GM04504 (cell line): ENCODE measurements at places on chromosomes 6 and 20.
A peak's percentile ranks its signal among the peaks of the same experiment; 100 is the strongest.

DNA sequence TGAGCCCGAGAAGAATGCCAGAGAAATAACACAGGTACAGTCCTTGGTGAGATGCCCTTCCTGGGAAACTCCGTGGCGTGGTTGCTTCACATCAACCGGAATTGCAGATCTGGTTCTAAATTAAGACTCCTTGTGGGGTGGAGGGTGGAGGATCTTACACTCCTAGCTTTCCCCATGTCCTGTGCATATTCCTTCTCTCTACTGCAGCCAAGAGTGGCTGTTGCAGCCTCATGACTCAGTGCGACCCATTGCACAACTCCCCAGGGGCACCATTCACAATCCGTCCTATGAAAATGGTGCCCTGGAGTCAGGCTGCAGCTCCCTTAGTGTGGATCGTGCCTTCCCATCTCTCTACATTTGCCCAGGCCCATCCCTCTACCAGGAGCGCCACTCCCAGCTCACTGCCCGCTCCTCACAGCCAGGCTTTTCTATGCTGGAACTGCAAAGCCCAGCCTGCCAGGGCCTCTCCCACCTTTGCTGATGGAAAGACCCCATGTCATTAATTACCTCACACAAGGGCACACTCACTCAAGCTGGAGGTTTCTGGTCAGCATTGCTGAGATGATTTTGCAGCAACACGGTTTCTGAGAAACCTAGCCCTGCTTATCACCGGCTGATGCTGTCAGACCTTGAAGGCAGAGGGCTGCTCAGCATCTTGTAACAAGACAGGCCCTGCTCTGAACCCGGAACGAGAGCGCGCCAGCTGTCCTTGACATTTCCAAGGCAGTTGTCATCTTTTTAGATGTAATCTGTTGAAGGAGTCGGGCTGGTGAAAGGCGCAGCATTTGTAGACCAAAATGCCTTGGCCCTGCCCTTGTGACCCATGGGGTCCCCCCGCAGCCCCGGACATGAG is 39.7 kb downstream of the SIRPA start:
- peak; percentile 88 for DNase-seq

- no peak for DNase-seq
These were observed 266.9 kb downstream of the UST start for GRCh38 chr6:149013586-149014344.

DNA sequence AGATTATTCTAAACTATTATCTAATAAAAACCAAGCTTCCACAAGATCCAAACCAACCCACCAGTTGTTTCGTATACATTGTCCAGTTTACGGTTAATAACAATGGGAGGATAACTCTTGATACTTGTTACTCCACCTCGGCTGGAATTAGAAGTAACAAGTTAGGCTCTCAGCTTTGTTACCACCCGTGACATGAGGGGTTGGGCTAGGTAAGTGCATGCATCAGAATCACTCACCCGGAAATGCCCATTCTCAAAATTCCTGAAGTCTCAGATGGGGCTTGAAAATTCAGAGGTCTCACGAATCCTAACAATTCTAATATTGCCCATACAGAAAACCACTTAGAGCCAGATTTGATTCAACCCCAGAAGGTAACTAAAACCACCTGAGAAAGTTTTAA is 27.0 kb upstream of the SERPINB1 start:
- no peak for DNase-seq

DNA sequence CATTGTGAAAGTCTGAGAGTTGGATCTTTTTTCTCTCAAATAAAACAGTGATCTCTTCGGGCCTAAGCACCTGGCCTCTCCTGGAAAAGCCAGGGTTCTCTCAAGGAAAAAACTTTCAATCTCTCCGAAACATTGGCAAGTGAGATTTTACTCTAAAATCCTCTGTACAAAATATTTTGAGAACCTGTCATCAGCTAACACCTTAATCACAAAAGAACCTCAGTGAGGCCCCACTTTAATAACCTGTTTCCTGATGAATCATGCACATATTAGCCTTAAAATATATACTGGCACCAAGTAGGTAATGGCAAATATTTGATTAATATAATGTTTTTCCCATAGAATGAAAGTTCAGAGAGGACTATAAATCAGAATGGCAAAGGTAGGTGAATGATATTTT is 177.9 kb downstream of the FRK start:
- DNase-seq = no peak

DNA sequence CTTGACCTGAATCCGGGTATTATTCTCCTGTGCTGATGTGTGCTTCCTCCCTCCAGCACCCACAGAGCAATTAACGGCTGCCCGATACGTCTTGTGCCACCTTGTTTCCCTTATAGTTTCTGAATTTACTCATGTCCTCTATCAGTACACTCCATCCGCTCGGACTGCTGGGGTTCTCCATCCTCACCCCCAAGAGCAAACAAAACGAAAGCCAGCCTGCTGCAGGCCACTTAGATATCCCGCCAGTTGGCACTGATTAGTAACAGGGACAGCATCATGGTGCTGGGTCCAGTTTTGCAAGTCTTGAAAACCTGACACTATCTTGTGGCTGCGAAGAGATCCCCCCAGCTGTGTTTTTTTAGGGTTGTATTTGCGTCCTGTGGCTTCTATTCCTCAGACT is 71.8 kb downstream of the SSR1 start:
- no peak for DNase-seq

DNA sequence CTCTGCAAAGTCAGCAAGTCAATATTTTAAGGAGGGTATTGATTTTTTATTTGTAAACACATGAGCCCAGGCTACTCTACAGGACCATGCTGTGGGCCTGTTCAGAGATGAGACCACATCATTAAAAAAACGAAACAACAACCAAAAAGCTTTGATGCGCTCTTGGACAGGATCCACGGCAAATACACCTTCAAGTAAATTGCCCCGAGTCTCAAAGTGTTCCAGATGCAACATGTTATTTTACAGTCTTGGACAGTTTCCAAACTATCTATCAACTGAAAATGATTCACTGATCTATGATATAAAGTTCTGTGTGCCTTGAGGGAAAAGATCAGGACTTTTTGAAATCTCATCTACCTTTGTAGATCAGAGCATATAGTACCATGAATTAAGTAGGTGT is 25.8 kb upstream of the CARMIL1 start:
- DNase-seq = no peak

DNA sequence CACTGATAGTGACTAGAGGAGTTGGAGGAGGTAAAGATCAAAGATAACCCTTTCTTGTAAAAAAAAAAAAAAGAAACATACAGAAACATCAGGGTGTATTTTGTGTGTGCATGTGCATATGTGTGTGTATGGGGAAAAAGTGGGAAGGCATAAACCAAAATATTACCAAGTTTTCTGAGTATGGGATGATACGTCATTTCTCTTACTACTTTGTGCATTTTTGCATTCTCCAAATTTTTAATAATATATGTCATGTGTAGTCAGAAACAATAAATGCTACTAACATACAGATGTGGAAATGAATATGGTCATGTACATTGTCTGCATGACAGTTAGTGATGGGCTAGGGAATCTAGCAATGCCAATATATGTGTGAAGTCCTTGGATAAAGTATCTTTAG is 161.1 kb downstream of the SASH1 start:
- no peak for DNase-seq

DNA sequence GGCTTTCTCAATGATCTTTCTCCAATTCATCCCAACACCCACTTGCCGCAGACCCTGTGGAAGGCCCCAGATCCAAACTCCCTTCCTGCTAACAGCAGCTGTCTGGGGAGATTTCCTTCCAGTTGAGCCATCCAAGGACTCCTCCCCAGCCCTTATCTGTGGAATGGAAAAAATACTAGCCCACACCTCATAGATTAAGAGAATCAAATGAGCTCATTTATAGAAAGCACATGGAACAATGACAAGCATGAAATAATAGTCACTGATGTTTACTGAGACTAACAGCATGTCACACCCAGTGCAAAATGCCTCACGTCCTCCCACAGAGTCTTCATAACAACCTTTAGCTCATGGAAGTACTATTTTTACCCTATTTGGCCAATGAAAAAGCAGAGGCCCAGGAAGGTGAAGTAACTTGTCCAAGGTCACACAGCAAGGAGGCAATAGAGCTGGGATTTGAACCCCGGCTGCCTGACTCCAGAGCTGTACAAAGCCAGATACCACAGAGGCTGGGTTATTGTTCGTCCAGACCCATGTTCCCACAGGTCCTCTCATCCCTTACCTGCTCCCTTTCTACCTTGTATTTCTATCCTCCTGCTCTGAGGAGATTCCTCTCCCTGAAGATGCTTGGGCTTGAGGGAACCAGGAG is 23.4 kb upstream of the PTGIS start:
- no peak for DNase-seq

GRCh38 chr6:144897441-144897921 is 612.3 kb downstream of the UTRN start:
- peak; percentile 83 for DNase-seq

- DNase-seq = no peak
These were observed 1.3 kb upstream of the FOXC1 start for GRCh38 chr6:1608222-1609040.

DNA sequence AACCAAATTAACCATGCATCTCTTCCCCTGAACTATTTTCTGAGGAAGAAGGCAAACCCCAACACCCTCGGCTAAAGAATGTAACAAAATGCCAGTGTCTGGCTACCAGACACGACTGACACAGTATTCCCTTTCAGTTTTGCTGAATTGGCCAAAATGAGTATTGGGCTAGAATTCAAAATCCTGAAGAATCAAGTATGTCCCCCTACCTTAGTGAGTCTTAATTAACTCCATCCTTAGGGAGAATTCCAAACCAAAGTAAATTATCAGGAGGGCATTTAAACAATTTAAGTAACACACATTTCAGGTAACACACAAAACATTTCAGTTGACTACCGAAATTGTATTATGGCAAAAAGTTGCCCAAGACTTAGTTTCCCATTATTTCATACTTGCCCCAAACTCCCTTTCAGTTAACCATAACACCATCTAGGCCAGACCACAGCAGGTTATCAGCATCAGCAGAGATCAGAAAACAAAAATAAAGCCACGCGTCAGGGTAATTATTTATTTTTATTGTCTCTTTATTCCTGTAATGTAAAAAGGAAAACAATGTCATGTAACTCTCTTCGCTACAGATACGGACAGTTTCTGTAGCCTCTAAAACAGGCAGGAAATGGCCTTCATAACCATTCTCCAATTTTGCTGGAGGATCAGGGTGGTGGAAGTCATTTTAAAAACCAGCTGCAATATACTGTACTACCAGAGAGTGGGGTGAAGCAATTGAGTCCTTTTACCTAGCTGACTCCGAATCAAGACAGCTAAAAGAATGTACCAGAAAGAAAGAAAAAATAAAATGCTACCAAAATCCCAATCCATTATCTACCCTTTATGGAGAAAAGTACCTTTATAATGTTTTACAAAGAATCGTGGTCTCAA is 1.9 kb downstream of the SNX5 start:
- DNase-seq = no peak

DNA sequence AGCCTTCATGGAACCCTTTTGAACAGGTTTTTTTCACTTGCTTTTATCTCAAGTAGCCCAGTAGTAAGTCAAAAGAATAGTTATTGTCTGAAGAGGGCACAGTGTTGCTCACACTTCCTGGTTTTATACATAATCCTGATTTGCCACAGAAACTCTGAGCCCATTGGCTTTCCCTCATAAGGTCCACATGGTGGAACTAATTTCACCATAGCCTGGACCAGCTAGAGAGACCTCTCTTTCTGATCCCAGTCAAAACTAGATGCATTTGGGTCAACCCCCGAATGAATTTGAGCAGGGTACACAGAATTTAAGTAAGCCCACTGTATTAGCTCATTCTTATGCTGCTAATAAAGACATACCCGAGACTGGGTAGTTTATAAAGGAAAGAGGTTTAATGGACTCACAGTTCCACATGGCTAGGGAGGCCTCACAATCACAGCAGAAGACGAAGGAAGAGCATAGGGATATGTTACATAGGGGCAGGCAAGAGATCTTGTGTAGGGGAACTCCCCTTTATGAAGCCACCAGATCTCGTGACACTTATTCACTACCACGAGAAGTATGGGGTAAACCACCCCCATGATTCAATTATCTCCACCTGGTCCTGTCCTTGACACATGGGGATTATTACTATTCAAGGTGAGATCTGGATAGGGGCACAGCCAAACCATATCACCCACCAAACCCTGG is 6.2 kb downstream of the RWDD2A start:
- no peak for DNase-seq

DNA sequence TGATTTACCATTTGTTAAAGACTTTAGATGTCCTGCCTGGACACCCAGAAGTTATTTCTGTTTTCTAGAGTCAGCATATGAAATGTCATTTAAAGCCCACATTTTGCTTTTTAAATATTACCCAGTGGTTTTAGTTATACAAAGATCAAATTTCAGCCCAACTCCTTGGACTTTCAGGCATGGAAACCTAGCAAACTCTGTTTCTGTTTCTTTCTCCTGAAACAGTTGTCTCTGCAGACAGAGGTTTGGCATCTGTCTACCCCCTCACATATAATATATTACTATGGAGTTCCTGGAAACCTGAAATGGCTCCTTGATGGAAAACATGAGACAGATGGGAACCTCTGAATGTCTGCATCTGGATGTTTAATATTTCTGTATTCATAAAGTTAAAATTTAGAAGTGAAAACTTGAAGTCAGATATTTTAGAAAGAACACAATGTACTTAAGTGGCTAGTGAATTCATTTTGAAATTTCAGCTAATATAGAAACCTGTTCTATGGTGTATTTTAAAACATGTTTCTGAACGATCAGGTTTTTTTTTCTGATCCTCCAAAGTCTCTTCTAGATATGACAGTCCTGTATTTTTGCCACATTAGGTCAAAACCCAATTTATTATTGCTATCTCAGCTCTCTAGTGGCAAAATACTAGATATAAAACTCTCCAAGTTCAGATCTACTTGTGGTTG is 743.3 kb downstream of the CD109 start:
- no peak for DNase-seq

- DNase-seq = no peak
These were observed 67.3 kb downstream of the FAM229B start for GRCh38 chr6:112154711-112155110.

- no peak for DNase-seq
These were observed 47.3 kb downstream of the ZFAND3 start for GRCh38 chr6:37866590-37867507.

GRCh38 chr20:25053255-25054031 is 4.5 kb downstream of the ACSS1 start:
- peak; percentile 58 for DNase-seq

GRCh38 chr20:2799688-2800520 is 523 bp downstream of the CPXM1 start:
- no peak for DNase-seq

DNA sequence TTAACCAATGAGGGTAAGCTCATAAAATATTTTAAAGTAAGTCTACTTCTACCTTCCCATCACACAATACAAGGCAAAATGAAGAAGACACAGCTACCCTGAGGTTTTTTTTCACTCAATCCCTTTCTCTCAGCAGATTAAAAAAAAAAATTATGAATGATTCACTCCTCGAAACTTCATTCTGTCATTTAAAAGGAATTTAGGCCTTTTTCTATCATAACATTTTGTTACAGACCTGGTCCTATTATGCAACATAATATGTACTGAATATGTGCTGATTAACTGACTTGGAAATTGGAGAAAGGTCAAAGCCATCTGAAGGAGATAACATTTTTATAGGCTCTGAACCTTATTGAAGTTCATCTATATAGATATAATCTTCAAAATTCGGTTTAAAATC is 45.5 kb downstream of the PRL start:
- peak; percentile 15 for DNase-seq
